ENCODE measurements at places on chromosomes 6 and 20.

- no peak for DNase-seq
Observed at GRCh38 chr20:39066471-39067242, 104.5 kb downstream of the DHX35 start.

GRCh38 chr6:95091823-95092436 is 485.4 kb upstream of the MANEA start:
- DNase-seq: no peak

DNA sequence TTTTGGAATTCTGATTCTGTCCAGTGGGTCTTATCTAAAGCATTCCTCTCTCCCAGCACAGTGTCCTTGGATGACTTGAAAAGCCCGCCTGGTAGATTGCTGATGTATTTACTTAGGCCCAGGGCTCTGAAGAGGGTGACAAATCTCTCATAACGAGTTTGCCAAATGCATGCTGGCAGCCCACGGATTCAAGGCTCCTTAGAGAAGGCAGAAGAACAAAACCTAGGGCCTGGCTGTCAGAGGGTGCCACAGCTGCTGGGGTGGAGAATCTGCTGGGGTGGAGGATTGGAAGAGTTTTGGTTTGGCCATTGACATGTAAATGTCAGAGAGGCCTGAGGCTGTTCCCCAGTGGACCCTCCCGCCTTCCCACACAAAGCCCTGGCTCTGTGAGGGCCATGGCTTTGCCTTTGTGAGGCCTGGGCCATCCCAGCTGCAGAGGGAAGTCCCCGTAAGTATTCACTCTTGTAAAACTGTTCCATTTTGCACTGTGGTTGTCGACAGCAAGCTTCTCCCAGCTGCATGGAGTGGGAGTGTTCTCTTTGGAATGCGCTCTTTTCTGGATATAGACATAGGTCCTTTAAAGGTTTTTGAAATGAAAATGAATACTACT is 50.3 kb downstream of the ANKRD6 start:
- no peak for DNase-seq

DNA sequence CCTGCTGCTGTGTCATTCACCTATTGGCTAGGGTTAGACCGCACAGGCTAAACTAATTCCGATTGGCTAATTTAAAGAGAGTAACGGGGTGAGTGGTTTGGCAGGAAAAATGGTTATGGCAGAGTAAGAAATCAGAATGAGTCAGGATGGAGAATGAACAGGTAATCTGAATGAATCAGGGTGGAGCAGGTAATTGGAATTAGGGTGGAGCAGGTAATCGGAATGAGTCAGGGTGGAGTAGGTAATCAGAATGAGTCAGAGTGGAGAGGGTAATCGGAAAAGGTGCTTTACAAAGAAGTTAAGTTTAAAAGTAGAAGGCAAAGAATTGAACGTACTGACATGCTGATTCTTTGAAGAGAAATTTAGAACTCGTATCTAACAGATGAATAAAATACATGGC is 11.7 kb downstream of the SLC35A1 start:
- no peak for DNase-seq

DNA sequence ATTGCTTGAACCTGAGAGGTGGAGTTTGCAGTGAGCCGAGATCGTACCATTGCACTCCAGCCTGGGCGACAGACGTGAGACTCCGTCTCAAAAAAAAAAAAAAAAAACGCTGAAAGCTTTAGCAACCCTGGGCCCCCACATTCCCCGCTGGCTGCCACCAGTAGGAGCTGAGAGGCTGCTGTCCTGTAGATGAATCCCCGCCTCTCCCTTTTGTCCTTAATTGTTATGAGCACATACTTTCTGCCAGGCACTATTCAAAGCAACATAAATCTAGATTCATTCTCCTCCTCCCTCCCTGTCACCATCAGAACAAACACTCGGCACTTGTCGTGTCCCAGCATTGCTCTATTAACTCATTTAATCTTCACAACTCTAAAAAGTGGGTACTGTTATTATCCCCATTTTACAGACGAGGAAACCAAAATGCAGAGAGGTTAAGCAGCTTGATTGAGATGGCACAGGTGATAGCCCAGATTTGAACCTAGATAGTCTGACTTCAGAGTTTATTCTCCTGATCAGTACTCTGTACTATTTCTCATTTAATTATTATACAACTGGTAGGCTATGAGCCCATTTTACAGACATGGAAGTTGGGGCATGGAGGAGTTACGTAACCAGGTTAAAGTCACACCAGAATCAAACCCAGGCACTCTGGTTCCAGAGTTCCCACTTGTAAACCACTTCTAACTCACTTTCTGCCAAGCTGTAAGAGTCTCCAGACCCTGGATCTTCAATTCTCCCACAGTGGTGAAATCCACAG is 97.4 kb downstream of the EYA2 start:
- DNase-seq: no peak

GRCh38 chr6:49541210-49541724 is 9.2 kb upstream of the C6orf141 start:
- DNase-seq: no peak

GRCh38 chr6:79810871-79811270 is 136.5 kb downstream of the ELOVL4 start:
- no peak for DNase-seq

- DNase-seq: no peak
Observed at GRCh38 chr6:110720066-110720465, 95.2 kb downstream of the CDK19 start.

- DNase-seq: peak; percentile 85
Observed at GRCh38 chr6:137389150-137389704, 105.0 kb downstream of the OLIG3 start.

- DNase-seq: no peak
Observed at GRCh38 chr6:162345051-162345511, 382.5 kb downstream of the PRKN start.

DNA sequence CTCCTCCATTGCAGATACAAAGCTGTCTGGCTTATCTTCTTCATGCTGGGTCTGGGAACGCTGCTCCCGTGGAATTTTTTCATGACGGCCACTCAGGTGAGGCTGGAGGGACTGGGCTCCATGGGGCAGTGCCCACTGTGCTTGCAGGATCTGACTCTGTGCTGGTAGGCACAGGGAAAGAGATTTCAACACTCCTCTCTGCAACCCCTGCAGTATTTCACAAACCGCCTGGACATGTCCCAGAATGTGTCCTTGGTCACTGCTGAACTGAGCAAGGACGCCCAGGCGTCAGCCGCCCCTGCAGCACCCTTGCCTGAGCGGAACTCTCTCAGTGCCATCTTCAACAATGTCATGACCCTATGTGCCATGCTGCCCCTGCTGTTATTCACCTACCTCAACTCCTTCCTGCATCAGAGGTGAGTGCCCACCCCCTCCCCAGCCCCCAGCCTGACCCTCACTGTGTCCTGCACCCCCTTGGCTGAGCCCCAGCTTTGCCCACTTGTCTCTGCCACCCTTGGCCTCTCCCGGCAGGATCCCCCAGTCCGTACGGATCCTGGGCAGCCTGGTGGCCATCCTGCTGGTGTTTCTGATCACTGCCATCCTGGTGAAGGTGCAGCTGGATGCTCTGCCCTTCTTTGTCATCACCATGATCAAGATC is 6.1 kb downstream of the SLC29A1 start:
- no peak for DNase-seq

DNA sequence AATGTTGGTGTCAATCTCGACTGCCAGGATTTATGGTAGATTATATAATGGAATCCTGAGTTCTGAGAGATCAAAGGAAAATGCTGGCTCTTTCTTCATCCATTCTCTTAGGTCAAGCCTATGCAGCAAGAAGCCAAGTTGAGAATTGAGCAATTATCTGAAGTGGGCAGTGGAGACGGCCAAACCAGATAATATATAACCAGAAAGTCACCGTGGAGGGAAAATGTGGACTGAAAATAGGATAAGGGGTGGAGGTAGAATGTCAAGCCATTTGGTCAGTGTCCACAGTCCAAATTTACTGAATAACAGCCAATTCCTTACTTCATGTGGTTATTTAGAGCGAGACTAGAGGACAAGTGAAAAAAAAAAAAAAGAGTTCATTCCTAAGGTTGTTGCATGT is 107.8 kb upstream of the ESR1 start:
- no peak for DNase-seq

DNA sequence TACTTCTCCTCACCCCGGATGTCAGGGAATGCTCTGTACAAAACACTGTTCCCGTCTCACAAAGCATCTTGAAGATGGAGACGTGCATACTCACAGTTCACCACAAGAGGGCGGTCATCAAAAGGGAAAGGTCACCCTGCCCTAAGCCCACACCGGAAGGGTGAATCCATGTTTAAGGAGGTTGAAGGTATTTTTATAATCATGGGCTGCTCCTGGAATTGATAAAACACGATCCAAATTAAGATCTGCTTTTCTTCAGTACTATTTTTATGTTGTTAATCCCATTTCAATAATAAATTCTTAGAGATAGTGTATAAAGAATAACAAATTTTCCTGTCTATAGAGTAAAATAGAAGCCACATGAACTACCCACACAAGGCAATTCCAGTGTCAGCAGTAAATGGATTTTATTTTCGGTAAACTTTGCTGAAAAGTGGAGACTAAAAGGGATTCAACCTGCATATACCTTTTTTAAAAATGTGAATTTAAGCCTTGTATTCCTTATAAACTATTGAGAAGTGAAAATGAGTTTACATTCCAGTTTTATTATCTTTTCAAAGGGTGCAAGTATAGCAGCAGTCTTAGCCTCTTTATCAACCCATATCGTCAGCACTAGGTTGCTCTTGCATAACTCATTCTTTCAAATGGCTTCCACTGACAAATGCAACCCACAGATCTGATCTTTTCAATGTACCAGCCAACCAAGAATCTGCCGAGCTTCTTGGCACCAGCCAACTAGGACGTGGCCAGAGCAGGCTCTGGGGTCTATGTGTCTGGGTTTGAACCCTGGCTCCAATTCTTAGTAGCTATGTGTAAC is 79.7 kb upstream of the MBOAT1 start:
- DNase-seq: peak; percentile 81

DNA sequence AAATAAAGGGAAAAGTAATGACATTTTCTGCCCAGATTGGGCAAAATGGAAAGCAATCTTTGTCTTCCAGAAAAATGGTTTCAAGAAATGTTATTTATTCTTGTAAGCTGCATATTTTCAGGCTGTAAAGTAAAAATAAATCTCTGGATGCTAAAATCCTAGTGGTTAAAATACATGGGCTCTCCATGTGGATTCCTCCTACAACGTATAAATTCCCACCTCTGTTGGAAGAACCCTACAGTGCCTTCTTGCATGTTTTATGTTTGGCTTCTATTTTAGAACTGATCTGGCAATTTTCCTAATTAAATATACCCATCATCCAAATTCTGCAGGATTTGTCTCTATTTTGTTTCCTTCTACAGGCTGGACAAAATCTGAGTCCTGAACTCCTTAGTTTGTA is 528.9 kb downstream of the COL12A1 start:
- DNase-seq: no peak

DNA sequence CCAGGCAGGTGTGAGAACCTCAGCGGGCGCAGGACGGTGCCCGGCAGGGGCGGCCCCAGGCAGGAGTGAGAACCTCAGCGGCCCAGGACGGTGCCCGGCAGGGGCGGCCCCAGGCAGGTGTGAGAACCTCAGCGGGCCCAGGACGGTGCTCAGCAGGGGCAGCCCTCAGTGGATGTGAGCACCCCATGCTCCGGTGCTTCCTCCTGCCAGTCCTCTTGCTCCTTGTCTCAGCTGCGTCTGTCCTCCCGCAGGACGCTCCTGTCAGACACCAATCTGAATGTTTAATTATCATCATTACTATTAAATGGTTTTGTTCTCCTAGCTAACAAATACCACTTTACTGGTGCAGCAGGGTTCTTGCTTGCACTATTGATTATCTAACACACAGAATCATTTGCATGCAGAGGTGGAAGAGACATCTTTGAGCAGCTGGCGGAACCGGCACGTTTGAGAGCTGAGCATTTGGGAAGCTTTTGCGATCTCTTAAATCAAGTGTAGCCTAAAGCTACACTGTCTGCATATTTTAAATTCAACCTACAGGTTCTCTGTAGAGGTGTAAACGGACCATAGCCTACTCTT is 39.4 kb upstream of the DACT2 start:
- no peak for DNase-seq

DNA sequence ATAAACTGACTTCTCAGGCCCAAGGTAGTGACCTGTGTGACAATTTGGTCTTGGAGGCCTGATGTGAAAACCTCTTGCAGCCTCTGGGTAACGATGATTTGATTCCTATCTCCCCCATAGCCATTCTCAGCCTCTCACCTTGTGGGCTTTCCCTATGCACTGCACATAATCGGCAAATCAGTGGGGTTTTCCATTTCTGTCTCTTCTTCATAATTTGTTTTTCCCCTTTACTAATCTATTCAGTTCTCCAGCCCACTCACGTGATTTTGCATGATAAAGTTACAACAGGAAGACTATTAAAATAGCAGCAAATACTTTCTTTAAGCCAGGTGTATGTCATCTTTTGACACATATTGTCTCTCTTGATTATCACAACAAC is 893.7 kb downstream of the TFAP2A start:
- DNase-seq: no peak

DNA sequence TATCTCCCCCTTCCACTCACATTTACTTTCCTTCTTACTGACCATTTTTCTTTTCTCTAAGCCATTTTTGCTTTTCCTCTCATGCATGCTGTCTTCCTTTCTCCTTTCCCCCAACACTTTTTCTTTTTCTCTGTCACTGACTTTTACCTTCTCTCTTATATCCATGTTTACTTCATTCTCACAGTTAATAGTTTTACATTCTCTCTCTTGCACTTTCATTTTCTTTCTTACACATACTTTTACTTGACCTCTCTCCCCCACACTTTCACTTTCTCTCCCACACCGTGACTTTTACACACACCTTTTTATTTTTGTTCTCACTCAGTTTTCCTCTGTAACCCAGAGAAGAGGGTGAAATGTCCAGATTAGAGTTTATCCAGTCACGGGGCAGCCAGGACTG is 636.3 kb downstream of the PTPRT start:
- DNase-seq: no peak

DNA sequence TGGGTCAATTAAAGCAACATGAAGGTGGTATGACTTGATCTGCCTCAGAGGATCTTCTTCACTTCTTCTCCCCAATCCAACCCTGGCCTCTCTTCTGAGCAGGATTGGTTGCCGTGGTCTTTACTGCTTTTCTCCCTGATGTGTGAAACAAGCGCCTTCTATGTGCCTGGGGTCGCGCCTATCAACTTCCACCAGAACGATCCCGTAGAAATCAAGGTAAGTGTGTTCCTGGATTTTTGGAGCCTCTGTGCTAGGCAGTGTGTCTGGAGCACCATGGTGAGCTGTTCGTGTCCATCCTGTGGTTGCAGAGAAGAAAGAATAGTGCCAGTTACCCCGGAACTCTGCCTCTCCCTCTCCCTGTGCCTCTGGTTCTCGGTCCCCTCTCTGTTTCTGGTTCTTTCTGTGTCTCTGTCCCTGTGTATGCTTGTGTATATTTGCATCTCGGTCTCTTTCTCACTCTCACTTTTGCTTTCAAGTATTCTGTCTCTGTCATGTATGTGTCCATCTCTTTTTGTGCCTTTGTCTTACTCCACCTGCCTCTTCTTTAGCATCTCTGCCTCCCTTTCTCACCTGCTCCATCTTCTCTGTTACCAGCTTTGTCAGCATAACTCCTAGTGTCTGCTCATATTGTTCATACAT is 23.5 kb downstream of the TM9SF4 start:
- DNase-seq: no peak

All from CD4-positive, alpha-beta T cell treated with Interleukin-15 for 4 hours (primary cell).